ENCODE measurements at places on chromosomes 16 and 17. TPM values are rescaled to one million over a fixed set of nuclear protein-coding genes. Genes with fewer than 3 reads are reported as not detected.

Gene NARF
- polyA plus RNA-seq = 75.7 TPM

Gene TGFB1I1
- 23.6 TPM for polyA plus RNA-seq

GRCh38 chr16:89919535-89920406 is 1.1 kb downstream of the MC1R start:
- no peak overlapping the region for H3K4me3 ChIP-seq
- peaks cover 69% of the 10 kb centered on the region for H3K4me1 ChIP-seq
- H3K27me3 ChIP-seq = peaks cover under 1% of the 10 kb centered on the region
- no peak for DNase-seq
- H3K36me3 ChIP-seq = no peaks in the 10 kb centered on the region

- no peak for DNase-seq
- peaks cover 22% of the 10 kb centered on the region for H3K36me3 ChIP-seq
- H3K27me3 ChIP-seq = no peaks in the 10 kb centered on the region
- no peaks in the 10 kb centered on the region for H3K4me1 ChIP-seq
These were observed 52.5 kb upstream of the ERN1 start for GRCh38 chr17:64182325-64183012.

DNA sequence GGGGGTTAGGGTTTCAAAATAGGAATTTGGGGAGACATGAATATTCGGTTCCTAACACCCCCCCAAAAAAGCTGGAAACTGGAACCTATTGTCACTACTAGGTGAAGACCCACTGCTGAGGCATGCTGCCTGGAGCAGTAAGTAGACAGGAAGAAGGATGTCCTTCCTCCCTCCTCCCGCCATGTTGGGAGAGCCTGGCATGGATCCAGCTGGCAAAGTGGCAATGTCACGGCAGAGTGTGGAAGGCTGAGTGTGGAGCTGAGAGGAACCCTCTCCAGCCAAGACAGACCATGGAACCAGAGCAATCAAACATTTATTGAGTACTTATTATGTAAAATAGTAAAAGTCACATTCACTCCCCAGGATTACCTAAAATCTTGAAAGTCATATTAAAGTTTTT is 49.0 kb downstream of the CCDC182 start:
- peaks cover 21% of the 10 kb centered on the region for H3K4me1 ChIP-seq
- no peaks in the 10 kb centered on the region for H3K36me3 ChIP-seq
- no peak overlapping the region for H3K27ac ChIP-seq
- no peak overlapping the region for H3K4me3 ChIP-seq
- H3K27me3 ChIP-seq = no peaks in the 10 kb centered on the region
- peak; percentile 78 for DNase-seq

DNA sequence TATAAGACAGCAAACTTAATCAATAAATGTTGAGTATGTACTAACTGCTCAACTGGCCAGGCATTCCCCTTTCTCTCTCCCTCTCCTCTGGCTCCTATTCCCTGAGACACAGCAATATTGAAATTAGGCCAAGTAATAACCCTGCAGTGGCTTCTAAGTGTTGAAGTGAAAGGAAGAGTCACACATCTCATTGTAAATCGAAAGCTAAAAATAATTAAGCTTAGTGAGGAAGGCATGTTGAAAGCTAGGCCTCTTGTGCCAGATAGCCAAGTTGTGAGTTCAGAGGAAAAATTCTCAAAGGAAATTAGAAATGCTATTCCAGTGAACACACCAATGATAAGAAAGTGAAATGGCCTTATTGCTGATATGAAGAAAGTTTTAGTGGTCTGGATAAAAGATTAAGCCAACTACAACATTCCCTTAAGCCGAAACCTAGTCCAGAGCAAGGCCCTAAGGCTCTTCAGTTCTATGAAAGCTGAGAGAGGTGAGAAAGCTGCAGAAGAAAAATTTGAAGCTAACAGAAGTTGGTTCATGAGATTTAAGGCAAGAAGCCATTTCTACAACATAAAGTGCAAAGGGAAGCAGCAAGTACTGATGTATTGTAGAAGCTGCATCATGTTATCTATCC is 35.4 kb upstream of the ABCC11 start:
- H3K27ac ChIP-seq = no peak overlapping the region
- H3K27me3 ChIP-seq = no peaks in the 10 kb centered on the region
- no peak for DNase-seq
- no peak overlapping the region for H3K4me3 ChIP-seq
- H3K36me3 ChIP-seq = peaks cover 92% of the 10 kb centered on the region

DNA sequence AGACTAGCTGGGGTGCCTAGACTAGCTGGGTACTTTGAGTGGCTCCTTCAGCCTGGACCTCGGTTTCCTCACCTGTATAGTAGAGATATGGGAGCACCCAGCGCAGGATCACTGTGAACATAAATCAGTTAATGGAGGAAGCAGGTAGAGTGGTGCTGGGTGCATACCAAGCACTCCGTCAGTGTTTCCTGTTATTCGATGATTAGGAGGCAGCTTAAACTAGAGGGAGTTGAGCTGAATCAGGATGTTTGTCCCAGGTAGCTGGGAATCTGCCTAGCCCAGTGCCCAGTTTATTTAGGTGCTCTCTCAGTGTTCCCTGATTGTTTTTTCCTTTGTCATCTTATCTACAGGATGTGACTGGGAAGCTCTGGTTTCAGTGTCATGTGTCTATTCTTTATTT is 8.4 kb upstream of the TMEM235 start:
- DNase-seq = no peak
- no peak overlapping the region for H3K4me3 ChIP-seq
- no peaks in the 10 kb centered on the region for H3K27me3 ChIP-seq
- no peaks in the 10 kb centered on the region for H3K36me3 ChIP-seq

GRCh38 chr17:6930749-6931148 is 65.1 kb upstream of the ALOX12 start:
- no peaks in the 10 kb centered on the region for H3K36me3 ChIP-seq
- no peak overlapping the region for H3K4me3 ChIP-seq
- no peaks in the 10 kb centered on the region for H3K4me1 ChIP-seq
- no peak for DNase-seq
- no peaks in the 10 kb centered on the region for H3K27me3 ChIP-seq
